AG08396 (cell line): ENCODE measurements at places on chromosomes 7 and 10.

DNA sequence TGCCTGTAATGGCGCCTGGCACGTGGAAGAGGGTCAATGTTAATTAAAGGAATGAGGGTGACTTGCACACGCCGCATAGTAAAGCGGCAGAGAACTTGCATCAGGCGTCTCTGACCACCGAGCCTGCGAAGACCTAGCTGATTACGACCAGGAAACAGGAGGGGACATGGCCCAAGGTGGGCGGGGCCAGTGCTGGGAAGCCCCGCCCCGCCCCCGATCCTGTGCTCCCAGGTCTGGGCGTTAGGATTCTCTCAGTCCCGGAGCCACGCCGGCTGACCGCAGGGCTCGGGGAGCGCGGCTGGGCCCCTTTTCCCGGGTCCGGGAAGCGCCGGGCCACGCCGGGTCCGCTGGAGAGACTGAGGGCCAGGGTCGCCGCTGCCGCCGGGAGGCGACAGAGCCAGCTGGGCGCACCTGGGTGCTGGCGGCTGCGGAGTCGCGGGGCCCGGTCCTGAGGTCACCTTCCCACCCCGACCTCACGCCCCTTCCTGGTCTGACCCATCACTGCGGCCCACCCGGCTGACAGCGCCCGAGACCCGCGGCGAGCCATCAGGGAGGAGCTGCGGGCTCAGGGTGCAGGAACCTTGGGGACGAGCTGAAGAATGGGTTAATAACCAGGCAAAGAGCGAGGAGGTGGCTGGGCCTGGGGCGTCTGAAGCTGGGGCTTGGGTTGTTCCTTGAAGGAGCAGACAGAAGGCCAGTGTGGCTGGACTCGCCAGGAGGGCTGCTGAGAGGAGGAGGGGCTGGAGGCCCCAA is 23.0 kb upstream of the GRID1 start:
- DNase-seq, result no peak

GRCh38 chr10:128813574-128813973 is 653.5 kb upstream of the MGMT start:
- DNase-seq, result no peak

DNA sequence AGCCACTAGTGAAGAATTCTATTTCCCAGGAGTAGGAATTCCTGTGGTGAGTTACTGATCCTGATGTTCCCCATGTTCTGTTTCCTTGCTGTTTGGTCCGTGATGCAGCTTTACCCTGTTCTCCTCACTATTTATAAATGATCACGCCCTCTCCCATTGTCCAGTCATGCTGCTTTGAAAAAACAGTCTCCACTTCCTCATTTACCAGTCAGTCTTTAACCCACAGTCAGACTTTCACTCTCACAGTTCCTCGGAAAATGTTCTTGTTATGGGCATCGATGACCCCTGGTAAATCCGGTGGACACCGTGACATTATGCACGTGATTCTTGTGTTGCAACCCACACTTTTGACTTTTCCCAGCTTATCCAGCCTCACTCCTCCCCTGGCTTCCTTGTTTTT is 14.4 kb downstream of the SCIN start:
- no peak for DNase-seq

DNA sequence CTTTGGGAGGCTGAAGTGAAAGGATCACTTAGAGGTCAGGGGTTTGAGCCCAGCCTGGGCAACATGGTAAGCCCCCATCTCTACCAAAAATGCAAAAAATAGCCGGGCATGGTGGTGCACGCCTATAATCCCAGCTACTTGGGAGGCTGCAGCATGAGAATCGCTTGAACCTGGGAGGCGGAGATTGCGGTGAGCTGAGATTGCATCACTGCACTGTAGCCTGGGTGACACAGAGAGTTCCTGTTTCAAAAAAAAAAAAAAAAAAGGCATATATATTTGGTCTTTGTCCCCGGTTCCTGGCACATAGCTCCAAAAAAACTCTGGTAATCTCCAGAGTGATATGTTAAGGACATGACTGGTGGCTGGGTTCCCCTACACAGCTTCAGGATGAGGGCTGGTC is 147.3 kb downstream of the SEC23IP start:
- no peak for DNase-seq

DNA sequence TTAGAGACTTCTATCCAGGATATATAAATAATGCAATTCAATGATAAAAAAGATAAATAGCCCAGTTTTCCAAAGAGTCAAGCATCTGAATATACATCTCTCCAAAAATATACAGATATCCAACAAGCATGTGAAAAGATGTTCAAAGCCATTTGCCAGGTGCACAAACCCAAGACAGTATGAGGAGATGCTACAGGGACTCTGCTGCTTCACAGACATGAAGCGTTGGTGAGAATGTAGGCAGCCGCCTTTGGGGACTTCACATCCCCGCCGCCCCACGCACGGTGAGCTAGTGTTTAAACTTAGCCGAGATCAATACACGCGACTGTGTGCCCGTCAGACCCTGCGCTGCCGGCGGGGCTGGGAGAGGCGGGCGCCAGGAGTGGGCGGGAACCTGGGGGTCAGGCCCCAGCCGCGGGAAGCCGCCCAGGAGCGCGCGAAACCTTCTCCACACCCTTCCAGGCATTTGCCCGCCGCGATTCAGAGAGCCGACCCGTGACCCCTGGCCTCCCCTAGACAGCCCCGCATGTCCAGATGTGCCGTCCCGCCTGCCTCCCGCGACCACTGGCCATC is 927 bp upstream of the ALOX5 start:
- DNase-seq, result no peak

- no peak for DNase-seq
Measured at GRCh38 chr7:157630301-157630853, 293.6 kb downstream of the DNAJB6 start.

GRCh38 chr7:53743697-53744402 is 708.4 kb downstream of the POM121L12 start:
- no peak for DNase-seq

- no peak for DNase-seq
Measured at GRCh38 chr10:28853195-28853594, 175.9 kb downstream of the BAMBI start.

DNA sequence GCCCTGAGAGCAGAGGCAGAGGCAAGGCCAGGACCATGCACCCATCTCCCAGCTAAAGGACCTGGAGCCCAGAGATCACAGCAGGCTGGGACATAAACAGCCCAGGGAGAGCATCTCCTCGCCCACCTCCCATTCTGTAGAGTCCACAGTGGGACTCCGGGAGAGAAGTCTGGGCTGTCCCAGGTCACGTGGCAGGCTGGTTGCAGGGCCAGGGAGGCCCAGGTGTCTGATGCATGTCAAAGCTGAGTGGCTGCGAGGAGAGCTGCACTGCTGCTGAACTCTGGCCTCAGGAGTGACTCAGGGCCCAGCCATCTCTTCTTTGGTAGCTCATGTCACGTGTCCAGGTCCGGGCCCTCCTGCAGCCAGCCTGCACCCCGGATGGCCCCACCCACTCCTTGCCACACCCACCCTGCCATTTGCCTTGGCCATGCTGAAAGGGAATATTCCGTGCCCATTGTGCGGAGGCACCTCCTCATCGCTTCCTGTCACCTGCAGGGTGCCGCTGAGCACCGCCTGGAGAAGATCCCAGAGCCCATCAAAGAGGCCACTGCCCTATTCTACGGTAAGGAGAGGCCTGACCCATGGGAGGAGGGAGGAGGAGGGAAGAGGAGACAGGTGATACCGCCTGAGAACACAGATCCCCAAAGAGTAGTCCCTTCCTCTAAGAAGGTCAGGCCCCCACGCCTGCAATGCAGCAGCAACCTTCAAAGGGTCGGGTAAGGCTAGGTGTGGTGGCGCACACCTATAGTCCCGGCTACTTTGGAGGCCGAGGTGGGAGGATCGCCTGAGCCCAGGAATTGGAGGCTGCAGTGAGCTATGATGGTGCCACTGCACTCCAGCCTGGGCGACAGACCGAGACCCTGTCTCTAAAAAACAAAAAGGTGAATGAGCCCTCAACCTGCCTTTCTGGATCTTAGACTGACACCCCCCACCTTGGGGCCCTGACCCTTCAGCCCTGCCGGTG is 12.6 kb upstream of the SH2B2 start:
- peak; percentile 75 for DNase-seq

DNA sequence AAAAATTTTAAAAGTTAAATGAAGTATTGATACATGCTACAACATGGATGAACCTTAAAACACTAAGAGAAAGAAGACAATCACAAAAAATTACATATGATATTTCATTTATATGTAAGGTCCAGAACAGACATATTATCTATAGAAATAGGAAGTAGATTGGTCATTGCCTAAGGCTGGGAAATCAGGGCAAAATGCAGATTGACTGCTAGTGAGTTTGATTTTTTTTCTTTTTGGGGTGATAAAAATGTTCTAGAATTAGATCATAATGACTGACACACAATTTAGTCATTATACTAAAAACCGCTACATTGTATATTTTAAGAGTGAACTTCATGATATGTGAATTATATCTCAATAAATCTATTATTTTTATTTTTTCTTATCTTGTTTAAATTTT is 88.3 kb downstream of the CPEB3 start:
- no peak for DNase-seq

GRCh38 chr7:134298902-134299683 is 17.6 kb downstream of the SLC35B4 start:
- peak; percentile 62 for DNase-seq

DNA sequence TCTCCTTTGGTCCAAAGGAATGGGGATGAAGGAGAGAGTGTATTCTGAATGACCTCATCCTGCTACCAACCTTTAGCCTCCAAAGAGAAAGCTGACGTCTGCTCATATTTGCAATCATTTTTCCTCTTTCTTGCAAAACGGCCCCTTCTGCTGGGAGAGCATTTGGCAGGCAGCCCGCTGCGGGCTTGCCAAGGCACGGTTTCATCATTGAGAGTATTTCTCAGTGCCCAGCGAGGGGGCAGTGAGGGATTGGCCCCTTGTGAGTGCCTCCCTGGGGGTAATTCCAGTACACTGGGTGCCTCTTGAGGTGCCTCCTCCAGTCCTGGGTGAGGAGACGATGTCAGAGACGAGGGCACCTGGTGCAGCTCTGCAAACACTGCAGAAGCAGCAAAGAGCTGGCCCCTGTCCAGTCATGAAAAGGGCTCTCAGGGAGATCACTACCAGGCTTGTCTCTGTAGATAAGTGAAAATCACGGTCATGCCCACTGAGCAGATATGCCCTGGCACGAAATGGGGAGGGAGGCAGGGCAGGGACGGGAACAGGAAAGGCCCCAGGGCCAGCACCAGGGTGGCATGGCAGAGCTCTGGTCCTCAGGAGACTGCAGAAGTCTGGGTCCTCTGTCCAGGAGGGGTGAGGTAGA is 48.7 kb upstream of the SHH start:
- no peak for DNase-seq

- peak; percentile 14 for DNase-seq
Measured at GRCh38 chr7:134890246-134891240, 95.8 kb upstream of the AGBL3 start.

DNA sequence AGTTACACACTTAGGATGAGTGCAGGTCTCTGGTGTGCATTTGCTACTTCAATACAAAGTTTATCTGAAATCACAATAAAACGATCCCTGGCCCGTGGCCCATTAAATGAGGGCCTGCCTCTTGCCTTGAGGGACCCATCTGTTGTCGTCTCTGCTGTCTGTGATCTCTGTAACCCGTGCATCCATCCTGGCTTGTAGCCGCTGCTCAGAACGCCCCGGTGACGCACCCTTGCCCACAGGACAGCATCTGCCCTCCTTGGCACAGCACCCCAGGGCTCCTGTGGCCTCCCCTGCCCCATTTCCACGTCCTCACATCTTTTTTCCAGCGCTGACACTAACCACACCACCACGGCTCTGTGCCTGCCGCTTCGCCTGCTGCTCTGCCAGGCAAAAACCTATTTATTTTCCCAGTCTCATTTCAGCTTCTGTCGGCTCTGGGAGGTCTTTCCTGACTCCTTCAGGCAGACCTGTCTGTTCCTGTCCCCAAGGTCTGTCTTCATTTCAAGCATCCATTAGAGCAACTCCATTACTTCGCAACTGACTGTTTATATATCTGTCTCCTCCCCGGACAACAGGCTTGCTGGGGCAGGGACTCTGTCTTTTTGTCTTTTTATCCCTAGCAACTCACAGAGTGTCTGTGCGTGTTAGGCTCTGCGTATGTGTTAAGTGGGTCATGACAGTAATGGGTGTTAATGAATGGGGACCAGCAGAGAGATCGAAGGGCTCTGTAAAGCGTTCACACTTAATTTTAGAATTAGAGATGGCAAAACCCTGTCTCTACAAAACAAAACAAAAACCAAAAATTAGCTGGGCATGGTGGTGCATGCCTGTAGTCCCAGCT is 16.4 kb downstream of the CARD11 start:
- DNase-seq, result no peak

GRCh38 chr10:77498210-77498609 is 139.4 kb downstream of the KCNMA1 start:
- no peak for DNase-seq

DNA sequence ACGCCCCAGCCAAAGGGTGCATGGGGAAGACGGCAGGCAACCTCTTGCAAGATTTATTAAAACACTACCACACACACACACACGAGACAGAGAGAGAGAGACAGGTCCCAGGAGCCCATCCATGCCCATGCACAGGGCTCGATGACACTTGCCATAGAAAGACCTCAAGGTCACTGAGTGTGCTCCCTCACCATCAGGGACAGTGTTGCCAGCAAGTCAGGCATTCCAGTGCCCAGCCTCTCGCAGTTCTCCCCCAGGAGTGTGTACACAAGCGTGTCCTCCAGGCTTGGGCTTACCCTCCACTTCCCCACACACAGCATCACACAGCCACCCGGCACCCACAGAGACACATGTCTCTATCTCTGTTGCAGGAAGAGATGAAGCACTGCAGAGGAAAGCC is 46.8 kb upstream of the SLF2 start:
- DNase-seq, result no peak

DNA sequence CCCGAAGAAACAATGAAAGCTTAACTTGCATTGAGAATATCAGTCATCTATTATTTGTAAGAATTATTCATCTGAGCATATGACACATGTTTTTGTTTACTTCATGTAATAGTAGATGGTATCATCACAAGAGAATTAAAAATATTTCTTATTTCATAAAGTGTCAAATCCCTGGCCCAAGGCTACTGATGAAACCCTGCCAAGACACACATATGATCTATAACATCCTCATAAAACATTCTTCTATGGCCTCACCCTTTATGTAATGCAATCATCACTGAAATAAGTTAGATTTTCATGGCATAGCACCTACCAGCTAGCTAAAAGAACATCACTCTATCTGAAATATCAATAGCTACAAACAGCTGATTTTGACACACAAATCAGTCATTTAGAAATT is 385.6 kb upstream of the PHF14 start:
- DNase-seq, result no peak

DNA sequence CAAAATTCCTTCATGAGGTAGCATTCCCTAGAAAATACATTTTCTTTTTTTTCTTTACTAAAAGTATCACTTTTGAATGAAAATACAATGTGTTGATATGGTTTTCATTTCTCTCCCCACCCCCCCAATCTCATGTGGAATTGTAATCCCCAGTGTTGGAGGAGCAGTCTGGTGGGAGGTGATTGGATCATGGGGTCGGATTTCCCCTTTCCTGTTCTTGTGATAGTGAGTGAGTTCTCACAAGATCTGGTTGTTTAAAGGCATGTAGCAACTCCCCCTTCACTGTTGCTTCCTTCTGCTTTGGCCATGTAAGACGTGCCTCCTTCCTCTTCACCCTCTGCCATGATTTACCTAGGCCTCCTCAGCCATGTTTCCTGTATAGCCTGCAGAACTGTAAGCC is 790.3 kb upstream of the KCND2 start:
- DNase-seq, result no peak
